GOT3 (cell line): ENCODE measurements at places on chromosomes 2 and 18.

DNA sequence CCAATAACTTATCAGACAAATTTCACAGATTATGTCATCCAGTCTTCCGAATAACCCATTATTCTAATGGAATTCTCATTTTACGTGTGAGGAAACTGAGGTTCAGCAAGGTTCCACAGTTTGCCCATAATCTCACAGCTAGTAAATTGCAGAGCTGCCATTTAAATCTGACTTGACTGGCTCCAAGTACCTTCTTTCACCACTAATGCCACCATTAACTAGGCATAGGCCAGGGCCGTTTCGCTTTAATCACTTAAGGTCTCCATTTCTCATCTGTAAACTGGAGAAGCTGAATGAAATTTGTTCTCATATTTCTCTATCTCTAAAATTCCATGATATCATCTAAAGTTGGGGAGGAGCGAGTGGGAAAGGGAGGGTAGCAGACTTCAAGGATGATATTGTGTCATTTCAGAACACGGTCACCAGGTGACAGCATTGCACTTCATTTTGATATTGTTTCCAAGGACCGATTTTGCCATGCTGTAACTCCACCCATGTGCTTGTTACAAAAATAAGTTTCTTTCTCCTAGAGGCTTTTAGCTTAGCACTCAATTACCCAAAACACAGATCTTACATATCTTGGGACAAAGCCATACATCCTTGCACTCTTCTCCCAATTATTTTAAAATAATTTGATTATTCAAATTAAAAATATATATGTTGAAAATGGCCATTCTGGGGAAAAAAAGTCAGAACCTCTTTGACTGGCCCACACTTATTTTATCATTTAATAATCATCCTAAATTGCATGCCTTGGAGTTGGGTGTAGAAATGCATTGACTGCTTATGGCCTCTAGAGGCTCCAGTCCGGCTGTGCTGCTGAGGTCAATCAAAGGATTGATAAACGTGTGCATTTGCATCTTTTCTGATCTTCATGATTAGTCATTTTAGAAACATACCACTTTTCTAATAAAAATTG lies 123.8 kb downstream of the AKAIN1 start:
- DNase-seq: no peak

GRCh38 chr2:176432434-176432833 lies 163.2 kb downstream of the MTX2 start:
- no peak for DNase-seq

DNA sequence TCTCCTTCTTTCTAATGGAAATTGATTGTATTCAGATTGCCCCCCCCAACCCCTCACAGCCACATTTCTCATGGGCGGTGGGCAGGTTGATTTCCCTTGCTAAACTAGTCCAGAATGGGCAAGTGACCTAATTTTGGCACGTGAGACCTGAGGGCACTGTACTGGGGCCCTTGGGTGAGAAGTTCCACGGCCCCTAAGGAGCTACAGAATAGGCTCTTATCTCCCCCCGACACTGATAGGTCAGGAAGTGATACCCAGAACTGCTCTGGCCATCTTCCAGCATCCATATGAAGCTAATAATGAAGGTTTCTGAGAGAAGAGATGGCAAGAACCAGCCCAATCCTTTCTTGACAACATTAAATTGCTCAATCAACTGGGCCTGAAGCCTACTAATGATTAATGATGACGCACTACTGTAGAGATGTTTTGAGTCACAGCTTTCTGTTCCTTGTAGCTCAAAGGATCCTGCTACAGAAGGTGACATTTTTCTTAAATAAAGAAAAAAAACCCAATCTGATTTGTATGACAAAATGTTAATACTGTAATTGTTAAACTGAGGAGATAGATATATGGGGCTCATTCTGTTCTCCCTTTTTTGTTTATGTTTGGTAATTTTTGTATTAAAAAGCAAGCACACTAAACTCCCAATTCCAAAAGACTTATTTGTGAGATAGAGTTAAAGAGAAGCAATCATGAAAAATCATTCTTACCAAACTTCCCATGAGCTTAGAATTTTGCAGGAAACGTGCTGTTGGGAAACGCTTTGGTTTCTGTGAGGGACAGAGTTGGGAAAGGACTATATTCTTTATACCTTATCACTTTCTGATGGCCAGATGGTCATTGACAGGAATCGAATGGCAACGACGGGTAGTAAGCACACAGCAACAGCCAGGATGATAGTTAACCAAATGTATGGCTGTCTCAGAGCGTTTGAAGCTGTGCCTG lies 28.2 kb upstream of the NARS1 start:
- DNase-seq: no peak

DNA sequence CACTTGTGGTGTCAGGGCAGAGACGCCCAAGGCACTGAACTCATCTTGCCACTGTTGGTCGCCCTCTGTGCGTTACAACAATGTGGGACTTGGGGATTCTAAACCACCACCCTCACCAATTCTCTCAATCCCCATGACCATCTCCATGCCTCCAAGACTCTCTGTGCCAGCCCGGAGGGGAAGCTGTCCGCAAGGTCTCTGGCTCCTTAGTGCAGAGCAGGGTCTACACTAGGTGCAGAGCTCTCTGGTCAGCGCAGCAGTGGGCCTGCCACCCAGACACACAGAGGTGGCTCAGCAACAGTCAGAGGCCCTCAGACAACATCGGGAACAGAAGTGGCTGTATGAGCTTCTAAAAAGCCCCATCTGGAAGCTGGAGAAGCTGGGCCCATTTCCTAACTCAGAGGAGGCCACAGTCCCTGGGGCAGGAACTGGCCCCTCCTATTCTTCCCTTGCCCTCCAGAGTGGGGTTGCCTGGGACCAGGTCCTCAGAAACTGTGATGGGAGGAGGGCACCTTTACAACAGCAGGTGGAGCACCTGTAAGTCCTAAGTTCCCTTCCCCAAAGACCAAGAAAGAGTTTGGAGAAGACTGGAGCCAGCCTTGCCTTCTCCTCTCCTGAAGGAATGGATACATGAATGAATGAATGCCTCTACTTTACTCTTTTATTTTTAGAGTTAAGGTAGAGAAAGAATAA lies 37.7 kb downstream of the SERTAD2 start:
- no peak for DNase-seq

DNA sequence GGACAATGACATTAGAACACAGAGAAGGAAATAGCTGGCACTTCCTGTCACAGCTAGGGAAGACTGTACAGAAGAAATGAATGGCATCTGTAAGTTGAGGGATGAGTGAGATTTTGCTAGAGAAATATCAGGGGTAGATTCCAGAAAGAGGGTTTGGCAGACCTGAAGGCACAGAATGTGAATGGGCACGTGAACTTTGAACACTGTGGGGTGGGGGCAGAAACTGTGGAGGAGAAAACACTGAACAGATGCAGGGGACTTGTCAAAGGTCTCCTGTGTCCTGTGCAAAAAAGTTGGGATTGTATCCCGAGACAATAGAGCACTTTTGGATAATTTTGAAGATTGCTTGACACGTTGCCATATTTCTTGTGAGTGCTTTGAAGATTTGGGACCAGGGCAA lies 88.0 kb downstream of the PPP1R1C start:
- DNase-seq: no peak

DNA sequence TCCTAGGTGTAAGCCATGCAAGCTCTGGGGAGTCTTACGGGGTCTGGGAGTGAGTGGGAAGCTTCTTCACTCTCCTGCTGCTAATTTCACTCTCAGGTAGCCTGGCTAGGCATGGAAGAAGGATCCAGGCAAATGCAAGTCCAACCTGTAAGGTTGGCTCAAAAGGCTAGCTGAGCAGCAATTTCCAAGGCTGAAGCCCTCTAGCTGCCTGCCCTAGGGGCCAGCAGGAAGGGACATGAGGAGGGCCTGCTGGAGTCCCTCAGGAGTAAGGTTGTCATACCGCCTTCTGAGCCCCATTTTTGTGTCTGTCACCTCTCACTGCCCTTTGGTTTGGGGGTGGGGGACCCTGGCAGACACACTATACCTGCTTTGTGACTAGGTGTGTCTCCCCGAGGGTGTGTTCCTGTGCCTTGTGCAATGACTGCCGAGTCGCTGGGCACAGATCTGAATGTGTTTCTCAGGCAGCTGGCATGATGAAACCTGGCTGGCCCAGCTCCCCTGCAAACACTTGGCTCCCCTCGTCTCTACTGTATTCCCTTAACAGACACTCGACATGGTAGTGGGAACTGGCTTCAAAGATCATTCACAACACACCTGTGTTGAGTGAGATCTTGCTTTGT lies 123.9 kb upstream of the FAM136A start:
- no peak for DNase-seq

DNA sequence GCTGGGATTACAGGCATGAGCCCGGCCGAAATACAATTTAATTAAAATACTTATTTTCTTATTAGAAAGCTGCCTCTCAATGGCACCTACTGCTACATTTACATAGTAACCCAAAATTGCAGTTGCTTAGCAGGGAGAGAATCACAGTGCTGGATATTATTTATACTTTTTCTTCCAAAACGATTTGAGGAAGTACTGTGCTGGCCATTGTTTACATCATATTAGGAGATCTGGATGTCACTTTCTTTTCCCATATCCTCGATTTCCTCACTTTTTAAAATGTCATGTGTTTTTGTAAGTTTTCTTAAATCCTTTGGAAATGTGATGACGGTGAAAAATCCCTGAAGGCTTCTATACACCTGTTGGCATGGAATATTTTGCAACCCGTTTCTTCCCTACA lies 3.4 kb upstream of the SP3 start:
- DNase-seq: no peak

GRCh38 chr18:63224630-63225029 lies 94.9 kb downstream of the BCL2 start:
- no peak for DNase-seq

GRCh38 chr2:23394700-23395099 lies 9.7 kb downstream of the KLHL29 start:
- no peak for DNase-seq

- DNase-seq: no peak
These were observed 152.2 kb downstream of the PID1 start for GRCh38 chr2:229118927-229119326.

DNA sequence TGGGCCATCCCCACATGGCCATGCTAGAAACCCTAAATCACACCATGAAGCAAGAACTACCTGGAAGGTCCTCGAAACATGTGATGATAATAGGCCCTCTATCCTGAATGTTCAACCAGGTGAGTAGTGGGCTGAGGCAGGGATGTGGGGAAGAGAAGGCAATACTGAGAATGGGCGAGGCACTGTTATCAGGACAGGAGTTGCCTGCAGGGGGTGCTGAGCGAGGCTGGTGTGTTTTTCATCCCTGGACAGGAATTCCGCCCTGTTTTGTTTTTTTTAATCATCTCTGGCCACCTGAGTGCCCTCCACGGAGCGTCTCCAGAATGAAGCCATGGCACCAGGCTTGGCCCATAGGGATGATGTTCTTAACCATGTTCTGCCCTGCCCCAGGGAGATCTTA lies 103.0 kb upstream of the SOX11 start:
- DNase-seq: no peak

- no peak for DNase-seq
These were observed 300.4 kb upstream of the TNP1 start for GRCh38 chr2:217160103-217160743.

- no peak for DNase-seq
These were observed 649.1 kb downstream of the NYAP2 start for GRCh38 chr2:226048611-226049010.

DNA sequence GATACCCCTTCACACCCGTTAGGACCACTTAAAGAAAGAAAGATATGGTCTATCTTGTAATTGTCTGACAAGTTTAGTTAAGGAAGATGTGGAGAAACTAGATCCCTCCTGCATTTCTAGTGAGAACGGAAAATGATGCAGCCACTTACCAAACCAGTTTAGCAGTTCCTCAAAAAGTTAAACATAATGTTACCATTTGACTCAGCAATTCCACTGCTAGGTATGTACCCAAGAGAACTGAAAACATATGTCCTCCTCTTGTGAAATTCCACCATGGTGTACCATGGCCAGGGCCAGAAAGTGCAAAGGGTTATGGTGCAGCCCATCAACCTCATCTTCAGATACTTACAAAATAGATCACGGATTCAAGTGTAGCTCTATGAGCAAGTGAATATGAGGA lies 79.0 kb upstream of the ID2 start:
- DNase-seq: no peak

- peak; percentile 43 for DNase-seq
These were observed at the start of gene IL1R1 for GRCh38 chr2:102141970-102142828. TSS of gene IL1R1 (plus strand) at chr2:102142746. CDS start at chr2:102157725, 14,979 bp downstream.

- no peak for DNase-seq
These were observed 80.9 kb upstream of the BCL2L11 start for GRCh38 chr2:111039628-111040383.
